ENCODE measurements at places on chromosomes 6 and 20.

GRCh38 chr20:8662433-8662954 lies 406.4 kb upstream of the PLCB4 start:
- DNase-seq = no peak

DNA sequence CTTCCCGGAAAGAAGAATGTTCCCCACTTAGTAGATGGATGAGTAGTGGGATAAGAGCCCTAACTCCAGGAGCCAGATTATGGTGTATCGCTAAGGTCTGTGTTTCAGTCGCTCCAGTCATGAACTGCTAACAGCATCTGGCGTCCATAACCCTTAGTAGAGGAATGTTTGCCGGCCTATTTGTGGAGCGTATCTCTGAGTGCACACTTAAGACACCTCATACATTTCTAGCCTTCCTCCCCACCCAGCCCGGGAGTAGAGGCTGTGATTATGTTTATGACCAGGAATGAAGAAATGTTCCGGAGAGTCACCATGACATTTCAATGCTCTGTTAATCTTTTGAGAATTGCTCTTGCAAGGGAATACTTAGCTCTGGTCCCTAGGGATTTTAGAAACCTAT lies 251.1 kb upstream of the SOX4 start:
- DNase-seq = no peak

DNA sequence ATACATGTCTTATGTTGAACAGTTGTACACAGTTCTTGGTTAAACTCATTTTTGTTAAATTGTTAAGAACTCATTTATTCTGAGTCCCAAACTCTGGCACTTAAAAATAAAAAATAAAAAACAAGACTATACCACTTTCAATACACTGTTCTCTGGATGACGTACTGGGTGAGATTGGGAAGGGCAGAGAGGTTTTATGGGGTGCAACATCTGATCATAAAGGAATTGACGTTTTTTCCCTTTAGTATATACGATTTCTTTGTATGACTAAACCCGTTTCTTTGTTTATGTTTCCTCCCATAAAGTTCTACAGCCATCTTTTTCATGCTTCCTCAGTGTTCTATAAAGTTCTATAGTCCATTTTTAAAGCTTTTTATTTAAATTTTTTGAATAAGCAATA lies 69.1 kb downstream of the TRMT11 start:
- DNase-seq = no peak

DNA sequence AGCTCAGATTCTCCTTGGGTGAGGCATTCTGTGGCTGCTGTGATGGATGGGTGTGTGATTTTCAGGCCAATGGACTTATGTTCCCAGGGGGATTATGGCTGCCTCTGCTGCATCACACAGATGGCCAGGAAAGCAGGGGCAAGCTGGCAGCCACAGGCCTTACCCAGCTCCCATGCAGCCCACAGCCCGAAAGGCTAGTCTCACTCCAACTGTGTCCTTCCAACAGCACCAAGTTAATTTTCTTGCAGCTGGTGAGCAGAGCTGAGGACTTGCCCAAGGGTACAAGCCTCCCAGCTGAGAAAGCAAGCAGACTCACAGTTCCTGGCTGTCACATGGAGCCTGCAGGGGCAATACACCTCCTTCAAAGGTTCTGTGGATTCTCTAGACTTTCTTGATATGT lies 155.2 kb upstream of the KHDRBS2 start:
- no peak for DNase-seq

- DNase-seq = no peak
These were observed 525 bp downstream of the MACROD2 start for GRCh38 chr20:13995841-13996240.

DNA sequence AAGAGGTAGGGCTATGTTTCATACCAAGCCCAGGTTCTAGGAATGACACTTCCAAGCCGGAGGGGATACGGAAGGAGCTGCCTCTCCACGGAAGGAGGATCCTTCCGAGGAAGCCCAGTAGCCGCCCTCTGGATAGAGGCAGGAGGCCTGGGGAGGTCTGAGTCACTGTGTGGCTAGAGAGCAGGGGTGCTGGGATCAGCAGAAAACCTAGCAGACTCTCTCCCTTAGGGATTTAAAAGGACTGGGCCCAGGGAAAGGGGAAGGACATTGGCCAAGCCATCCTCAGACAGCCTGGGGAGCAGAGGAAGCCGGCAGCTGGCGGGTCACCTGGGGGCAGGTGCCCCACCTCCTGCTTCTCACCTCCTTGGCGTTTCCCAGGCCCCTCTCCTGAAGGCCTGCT lies 36.6 kb upstream of the NFATC2 start:
- DNase-seq = no peak

- no peak for DNase-seq
These were observed 160.7 kb downstream of the MTHFD1L start for GRCh38 chr6:151026041-151026663.

DNA sequence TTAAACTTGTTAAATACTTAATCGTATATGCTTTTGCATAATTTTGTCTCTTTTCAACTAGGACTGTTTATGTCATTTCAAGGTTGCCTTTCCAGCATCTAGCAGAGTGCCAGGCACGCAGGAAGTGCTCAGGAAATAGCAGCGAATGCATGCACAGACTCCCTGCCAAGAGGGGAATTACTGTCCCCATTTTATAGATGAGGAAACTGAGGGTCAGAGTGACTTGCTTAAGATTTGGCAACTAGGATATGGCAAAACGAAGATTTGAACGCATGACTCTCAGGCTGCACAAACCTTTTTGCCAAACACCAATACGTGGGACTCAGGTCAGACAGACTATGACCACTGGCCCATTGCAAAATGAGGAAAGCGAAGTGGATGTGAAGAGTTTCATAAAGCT lies 22.5 kb downstream of the EYA2 start:
- DNase-seq = no peak

Data from stimulated activated CD8-positive, alpha-beta memory T cell treated with anti-CD3 and anti-CD28 coated beads, Interleukin-7, amount 100 ng/mL, for 1 hour (primary cell).